ENCODE measurements at places on chromosomes 5 and 9.

- DNase-seq = no peak
Observed at GRCh38 chr5:139631520-139632165, 16.5 kb upstream of the CXXC5 start.

GRCh38 chr9:9973062-9973461 lies 639.7 kb downstream of the PTPRD start:
- DNase-seq = no peak

GRCh38 chr9:34559624-34560455 lies 29.7 kb downstream of the CNTFR start:
- peak; percentile 72 for DNase-seq

- peak; percentile 68 for DNase-seq
Observed at GRCh38 chr5:94793113-94793815, 174.8 kb downstream of the SLF1 start.

DNA sequence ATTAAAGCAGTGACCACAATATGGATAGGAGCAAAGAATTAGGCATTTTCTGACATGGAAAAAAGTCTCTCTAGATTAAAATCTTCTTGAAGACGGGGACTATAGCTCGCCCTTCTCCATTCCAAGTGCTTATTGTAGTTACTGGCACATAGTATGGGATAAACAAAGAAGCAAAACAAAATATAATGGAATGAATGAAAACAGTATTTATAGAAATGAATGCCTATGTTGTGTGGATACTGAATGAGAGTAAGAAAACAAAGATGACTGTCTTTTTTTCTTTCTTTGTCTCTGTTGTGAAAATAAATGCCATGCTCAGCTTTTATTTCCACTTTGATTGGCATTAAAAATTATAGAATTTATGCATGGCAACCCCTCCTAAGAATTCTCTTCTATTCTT lies 1414.3 kb upstream of the ACO1 start:
- DNase-seq = no peak

- no peak for DNase-seq
Observed at GRCh38 chr5:163261647-163262269, 175.6 kb upstream of the CCNG1 start.

DNA sequence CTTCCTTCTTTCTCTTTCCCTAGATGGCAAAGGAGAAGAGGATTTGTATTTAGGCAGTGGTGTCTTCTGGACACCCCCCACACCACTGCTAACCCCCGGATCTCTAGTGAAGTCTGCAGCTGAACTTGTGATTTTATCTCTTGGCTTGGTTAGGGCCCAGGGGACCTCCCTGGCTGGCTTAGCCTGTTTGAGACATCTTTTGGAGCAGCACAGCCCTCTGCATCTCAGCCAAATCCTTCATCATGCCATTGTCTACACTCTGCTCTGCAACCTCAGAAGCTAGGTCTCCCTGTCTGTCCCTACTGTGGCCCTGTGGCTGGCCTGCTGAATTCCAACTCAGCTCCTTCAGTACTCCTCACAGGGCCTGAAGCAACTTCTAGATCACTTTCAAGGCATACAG lies 81.7 kb downstream of the MUSK start:
- DNase-seq = no peak

GRCh38 chr9:95750725-95751519 lies 124.6 kb upstream of the ERCC6L2 start:
- DNase-seq = no peak

DNA sequence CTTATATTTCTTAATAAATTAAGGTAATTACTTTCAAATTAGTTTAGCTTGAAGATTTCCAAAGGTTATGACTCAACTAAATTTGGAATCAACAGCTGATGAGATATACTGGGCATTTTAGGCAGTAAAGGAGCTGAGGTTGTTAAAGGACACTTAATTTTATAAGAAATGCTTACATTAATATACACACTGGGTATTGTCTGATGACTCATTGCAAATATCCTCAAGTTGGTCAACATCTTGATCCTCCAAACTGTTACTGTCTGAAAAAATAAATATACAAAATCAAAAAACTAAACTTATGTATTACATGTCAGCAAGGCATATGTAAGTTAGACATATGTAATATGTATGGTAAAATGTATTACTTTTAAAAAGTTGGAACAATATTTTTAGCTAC lies 3.4 kb downstream of the GFM2 start:
- DNase-seq = no peak

GRCh38 chr5:124920909-124921666 lies 174.6 kb upstream of the ZNF608 start:
- peak; percentile 31 for DNase-seq

DNA sequence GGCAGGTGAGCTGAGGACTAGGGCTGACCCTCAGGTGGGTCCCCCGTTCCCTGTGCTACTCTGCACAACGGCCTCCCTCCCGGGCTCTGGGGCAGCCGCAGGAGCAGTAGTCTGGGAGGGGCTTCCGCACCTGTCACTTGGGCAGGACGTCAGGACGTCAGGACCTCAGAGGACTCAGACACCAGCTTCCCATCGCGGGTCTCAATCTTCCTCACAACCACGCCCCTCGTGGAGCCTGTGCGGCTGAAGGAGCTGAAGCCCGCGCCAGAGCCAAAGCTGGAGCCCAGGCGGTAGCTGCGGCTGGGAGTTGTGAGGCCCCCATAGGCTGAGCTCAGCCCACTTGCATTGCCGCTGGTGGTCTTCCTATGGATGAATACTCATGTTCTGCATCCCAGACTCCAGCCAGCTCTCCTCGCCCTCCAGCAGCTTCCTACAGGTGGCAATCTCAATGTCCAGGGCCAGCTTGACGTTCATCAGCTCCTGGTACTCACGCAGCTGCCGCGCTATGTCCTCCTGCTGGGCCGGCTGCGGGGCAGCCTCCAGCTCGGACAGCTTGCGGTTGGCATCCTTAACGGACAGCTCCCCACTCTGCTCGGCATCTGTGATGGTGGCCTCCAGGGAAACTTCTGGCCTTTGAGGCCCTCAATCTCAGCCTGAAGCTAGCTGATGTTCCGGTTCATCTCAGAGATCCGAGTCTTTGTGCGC lies 381.4 kb upstream of the RGMB start:
- DNase-seq = no peak

DNA sequence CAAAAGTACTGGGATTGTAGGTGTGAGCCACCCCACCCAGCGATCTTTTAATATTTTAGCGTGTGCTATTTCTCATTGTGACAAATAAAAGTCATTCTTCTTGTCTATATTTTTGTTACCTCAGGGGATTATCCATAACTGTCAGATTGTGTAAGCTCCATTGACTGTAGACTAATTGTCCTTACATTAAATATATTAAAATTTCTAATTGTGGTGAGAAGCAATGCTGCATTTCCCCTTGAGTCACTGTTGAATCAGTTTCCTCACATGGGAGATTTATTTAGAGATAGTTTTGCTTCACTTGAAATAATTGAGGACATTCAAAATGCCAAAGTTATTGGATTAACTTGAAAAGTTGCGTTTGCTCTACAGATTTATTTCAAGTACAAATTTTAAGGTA lies 782.4 kb upstream of the WWC1 start:
- DNase-seq = no peak

GRCh38 chr9:125929846-125930245 lies 182.7 kb downstream of the PBX3 start:
- no peak for DNase-seq

- DNase-seq = peak; percentile 72
Observed at GRCh38 chr9:107994648-107995047, 505.1 kb upstream of the KLF4 start.

DNA sequence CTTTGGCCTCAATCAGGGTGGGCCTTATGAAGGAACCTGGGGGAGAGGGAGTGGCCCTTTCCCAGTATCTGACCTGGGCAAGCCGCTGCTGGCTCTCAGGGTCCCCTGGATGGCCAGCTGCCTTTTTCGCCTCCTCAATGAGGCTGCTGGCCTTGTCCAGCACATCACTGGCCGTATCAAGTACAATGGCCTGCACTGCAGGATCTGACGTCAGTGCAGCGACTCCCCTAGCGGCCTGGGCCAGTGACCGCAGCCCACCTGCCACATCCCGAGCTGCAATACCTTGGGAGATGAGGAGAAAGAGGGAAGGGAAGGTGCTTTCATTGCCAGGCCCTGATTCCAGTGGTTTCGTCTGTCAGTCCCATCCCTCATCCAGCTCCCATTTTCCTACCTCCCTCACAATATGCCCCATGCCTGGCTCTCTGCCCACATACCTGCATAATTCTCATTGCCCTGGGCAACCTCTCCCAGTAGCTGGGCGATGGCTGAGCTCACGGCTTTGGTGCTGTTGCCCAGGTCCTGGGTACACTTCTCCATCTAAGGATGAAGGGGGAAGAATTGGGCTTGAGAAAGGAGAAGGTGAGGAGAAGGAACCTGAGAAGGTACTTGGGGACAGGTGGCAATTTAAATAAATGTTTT lies 19.1 kb downstream of the TLN1 start:
- DNase-seq = no peak

DNA sequence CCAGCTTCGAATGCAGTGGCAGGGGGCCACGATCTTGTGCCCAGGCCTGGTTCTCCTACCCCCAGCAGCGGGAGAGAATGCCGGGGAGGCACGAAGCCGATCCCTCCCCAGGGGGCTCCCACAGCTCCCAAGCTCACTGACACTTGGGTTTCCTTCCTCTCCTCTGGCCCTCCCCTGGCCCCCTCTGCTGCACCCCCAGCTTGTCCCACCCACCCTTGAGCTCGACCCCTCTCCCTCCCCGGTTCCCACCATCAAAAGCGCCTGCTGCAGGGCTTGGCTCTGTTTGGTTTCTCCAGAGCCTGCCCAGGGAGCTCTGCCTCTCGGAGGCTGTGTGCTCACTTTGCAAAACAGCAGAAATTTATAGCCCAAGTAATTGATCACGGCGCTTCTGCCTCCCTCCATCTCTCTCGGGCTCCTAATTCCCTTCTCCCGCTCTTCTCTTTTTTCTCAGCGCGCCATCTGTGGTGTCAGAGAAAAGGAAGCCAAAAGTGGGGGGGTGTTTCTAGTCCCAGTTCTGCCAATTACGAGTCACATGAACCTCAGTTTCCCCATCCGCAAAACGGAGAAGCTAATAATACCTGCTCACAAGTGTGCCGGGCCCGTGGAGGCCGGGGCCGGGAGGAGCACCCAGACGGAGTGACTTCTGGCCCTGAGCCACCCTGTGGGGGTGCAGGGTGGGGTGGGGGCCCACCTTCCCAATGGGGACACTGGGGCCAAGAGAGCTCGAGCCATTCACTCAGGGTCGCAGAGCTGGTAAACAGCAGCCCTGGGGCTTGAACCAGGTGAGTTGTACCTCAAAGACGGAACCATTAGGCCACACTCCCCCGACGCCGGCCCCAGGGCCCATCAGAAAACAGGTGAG lies 141.2 kb upstream of the IER5L start:
- no peak for DNase-seq

GRCh38 chr5:79932510-79933504 lies 58.3 kb downstream of the MTX3 start:
- no peak for DNase-seq

DNA sequence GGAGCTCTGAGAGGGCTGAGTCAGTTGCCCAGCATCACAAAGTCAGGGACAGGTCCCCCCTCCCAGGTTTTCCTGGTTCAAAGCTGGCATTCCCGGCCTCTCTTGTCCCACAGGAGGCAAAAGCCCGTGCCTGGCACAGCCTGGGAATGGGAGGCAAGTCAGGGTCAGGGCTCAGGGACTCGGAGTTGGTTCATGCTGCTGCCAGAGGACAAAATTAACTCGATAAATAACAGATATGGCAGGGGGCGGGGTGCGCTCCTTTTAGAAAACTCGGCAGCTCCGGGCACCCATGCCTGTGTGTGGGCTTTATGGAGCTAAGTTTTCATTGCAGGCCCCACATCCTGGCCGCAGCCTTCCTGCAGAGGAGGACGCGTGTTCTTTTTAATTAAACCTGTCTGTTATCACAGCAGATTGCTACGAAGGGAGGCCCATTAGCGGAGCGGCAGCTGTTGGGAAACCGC lies 62.8 kb upstream of the LMX1B start:
- no peak for DNase-seq

GRCh38 chr9:73135394-73135793 lies 16.3 kb upstream of the ANXA1 start:
- DNase-seq = no peak

- no peak for DNase-seq
Observed at GRCh38 chr5:112560371-112560770, 141.3 kb upstream of the EPB41L4A start.

DNA sequence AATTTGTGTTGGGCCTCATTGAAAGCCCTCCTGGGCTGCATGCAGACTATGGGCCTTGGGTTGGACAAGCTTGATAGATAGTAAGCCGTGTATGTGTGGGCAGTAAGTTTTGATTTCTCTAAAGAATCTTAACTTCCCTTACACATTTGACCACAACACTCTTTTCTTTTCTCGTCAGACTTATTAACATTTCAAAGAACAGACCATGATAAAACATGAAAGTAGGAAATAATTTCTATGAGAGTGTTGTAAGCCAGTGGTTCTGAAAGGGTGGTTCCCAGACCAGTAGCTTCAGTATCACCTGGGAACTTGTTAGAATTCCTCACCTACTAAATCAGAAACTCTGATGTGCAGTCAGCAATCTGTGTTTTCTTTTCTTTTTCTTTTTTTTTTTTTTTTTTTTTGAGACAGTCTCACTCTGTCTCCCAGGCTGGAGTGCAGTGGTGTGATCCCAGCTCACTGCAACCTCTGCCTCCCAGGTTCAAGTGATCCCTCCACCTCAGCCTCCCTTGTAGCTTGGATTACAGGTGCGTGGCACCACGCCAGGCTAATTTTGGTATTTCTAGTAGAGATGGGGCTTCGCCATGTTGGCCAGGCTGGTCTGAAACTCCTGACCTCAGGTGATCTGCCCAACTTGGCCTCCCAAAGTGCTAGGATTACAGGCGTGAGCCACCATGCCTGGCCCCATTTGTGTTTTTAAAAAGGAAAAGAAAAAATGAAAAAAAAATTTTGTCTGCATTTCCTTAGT lies 20.0 kb upstream of the GCNT1 start:
- DNase-seq = peak; percentile 12

GRCh38 chr9:95493402-95493801 lies 23.4 kb downstream of the PTCH1 start:
- DNase-seq = no peak

DNA sequence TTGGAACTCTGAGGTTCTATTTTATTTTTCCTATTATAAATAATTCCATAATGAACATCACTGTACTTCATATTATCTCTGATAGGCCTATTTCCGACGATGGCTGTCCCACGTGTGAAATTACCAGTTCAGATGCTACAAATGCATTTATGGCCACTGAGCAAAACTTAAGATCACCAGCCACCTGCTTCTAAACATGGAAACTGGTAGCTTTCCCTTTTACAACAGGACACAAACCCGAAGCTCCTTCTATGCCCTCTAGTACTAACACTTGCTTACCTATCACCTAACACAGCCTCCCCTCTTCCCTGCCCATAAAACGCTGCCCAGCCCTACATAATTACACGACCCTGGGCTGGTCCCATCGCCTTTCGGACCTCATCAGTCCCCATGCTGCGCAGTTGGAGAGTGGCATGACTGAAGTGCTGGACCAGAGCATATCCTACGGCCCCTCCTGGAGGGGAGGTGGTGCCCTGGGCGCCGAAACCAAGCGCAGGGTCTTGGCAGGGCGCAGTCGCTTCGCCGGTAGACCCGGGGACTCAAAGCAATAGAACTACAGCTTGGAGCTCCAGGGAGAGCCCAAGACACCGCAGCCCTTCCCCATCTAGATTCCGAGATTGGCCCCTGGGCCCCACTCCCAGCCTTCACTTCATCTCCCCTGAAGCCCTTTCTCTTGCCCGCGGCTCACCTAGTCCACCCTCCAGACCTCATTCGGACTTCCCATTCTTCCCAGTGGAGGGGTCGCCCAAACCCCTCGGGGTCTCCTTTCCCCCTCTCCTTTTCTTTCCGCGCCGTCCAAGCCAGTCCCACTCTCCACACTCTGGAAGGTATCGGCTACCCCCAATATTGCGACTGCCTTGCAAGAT lies 1.0 kb upstream of the SAP30L start:
- DNase-seq = peak; percentile 12

GRCh38 chr9:33446946-33447798 lies at the start of gene AQP3:
AQP3 (minus strand) TSS chr9:33447593; CDS start chr9:33447530, 63 bp downstream.
- DNase-seq = peak; percentile 82

GRCh38 chr5:72063219-72063819 lies 44.0 kb upstream of the MAP1B start:
- DNase-seq = no peak

Measured in suppressor macrophage (primary cell).